ENCODE measurements at places on chromosomes 2 and 18.

GRCh38 chr2:168241208-168241607, 6.2 kb downstream of the STK39 start:
- no peak for DNase-seq

DNA sequence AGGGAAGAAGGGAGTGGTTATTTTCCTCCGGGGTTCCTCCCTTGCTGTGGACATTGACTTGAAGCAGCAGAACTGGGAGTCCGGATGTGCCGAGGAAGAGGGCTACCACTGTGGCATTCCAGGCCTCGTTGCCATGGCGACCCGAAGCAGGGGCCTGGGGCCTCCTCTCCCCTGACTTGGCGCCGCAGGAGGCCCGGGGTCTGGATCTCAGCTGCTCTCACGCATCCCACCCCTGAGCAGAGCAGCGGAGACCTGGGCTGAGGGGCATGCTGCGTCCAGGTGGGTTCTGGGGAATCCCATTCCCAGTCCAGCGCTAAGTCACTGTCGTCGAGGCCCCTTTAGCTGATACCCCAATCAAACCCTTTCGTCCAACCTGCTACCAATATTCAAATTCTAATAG, 100.2 kb downstream of the BCL11A start:
- DNase-seq, result no peak

DNA sequence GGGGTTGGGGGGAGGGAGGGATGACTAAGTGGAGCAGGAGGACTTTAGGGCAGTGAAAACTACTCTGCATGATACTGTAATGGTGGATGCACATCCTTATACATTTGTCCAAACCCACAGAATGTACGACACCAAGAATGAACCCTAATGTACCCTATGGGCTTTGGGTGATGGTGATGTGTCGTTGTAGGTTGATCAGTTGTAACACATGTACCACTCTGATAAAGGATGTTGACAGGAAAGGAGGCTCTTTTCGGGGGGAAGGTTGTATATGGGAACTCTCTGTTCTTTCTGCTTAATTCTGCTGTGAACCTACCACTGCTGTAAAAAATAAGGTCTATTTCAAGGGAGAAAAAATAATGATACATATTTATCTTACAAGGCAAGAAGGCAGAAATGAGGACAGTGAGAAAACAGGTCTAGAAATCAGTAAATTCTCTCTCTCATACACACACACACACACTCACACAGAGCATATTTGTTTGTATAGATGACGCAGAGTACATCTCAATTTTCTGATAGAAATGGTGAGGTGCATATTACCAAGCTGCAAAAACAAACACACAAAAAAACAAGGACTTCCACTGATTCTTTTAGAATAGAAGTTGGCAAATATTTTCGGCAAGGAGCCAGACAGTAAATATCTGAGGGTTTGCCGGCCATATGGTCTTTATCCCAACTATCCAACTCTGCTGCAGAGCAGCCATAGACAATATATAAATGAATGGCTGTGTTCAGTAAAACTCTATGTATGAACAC, 20.2 kb downstream of the FAM124B start:
- no peak for DNase-seq

- DNase-seq, result no peak
Measured at GRCh38 chr2:105144152-105144940, 97.2 kb upstream of the GPR45 start.

- no peak for DNase-seq
Measured at GRCh38 chr2:170362871-170363631, 185.1 kb downstream of the MYO3B start.

DNA sequence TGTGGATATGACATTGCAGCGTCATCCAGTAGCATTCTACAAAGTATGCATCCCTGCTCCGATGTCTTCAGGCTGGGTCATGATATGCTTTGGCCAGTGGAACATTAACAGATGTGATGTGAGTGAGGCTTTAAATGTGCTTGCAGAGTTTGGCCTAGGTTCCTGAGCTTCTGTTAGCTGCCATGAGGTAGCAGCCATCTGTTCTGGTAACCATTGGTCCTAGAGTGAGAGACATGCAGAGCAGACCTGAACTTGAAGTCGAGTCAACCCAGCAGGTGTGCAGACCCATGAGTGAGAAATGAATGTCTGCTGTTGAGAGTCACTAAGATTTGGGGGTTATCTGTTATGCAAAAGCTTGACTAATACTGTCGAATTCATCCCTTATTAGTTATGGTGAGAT, 73.8 kb upstream of the NABP1 start:
- DNase-seq, result no peak

DNA sequence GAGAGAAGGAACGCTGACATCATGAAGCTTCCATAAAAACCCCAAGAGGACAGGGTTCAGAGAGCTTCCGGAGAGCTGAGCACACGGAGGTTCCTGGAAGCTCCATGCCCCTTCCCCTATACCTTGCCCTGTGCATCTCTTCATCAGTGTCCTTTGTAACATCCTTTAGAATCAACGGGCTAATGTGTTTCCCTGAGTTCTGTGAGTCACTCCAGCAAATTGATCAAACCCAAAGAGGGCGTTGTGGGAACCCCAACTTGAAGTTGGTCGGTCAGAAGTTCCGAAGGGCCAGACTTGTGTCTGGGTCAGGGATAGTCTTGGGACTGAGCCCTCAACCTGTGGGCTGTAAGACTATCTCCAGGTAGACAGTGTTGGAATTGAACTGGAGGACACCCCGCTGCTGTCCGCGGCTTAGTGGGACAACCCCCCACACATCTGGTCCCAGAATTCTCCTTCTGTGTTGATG, 25.9 kb upstream of the GPR55 start:
- DNase-seq, result no peak

- DNase-seq, result no peak
Measured at GRCh38 chr2:44938287-44939105, 3.0 kb upstream of the SIX3 start.

DNA sequence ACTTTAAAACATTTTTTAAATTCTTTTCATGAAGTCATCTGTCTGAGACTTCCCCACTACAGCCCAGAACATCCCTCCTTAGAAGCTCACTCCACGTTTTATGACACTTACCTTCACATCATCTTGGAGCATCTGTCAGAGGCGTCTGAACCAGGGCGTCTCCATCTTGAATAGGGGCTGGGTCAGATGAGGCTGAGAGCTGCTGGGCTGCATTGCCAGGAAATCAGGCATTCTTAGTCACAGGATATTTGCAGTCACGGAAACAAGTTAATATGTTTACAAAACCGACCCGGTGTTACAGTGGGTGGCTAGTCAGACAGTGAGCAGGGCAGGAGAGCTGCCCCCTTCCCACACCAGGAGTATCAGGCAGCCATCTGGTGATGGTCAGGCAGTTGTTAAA, 456.5 kb downstream of the FBXO15 start:
- DNase-seq, result no peak
